ENCODE measurements at places on chromosomes 7 and 10.

DNA sequence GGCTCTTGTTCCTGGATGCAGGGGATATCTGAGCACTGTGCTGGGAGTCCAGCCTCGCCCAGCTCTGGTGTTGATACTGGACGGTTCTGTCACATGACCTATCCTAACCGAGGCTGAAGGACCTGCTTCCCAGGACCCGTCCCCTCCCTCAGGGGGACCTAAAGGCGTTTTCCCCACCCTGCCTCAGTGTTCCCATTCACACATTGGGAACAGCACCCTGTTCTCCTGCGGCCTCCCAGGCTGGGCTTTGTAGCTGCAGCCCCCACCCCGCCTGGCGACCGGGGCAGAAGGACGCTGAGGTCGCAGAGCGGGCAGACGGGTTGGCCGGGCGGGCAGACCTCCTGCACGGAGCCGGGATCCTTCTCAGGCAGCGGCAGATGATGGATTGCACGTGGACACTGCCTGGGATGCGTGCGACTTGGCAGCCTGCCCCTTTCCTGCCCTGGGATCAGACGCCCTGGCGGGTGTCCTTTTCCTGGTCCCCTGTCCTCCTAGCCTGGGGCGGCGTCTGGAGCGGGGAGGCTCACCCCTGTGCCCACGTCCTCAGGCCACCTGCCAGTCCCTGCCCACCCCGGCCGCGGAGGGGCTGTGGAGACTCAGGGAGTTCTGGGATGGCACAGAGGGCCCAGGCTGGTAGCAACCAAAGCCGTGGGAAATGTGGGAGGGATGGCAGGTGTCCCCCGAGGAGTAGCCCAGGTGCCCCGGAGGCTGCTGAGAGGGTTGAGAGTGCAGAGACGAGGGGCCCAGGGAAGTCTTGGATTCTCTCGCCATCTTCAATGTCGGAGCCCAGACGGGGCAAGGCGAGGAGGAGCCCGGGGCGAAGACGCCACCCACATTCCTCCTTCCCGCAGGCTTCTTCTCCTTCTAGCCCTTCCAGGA, 17.2 kb upstream of the PSMG3 start:
- no peak for DNase-seq

DNA sequence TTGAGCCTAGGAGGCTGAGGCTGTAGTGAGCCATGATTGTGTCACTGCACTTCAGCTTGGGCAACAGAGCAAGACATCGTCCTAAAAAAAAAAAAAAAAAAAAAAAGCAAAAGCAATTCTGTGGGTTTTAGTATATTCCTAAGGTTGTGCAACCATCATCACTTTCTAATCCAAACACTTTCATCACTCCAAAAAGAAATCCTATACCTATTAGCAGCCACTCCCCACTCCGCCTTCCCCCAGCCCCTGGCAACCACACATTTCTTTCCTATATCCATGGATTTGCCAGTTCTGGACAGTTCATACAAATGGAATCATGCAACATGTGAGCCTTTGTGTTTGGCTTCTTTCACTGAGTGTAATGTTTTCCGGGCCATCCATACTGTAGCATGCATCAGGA, 20.4 kb downstream of the ZAN start:
- DNase-seq = no peak

- DNase-seq = no peak
These were observed 57.9 kb downstream of the STK32C start for GRCh38 chr10:132249824-132250375.

GRCh38 chr7:54846273-54846672, 87.3 kb upstream of the SEC61G start:
- DNase-seq = no peak

DNA sequence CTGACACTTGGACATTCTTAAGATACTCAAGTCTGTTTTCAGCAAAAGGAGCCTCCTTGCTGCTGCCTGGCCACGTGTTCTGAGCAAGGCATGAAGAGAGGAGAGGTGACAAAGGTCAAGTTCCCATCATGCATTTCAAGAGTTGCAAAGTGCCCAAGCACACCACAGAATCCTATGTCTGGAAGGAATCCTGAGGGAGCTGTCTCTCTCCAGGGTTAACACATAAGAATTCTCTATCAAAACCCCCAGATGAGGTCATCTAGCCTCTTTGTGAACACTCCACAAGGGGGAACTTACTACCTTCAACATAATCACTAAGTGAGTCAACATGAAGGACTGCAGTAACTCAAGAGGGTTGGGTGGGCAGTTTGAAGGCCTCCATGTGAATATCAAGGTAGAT, 155.5 kb downstream of the RNF216 start:
- peak; percentile 86 for DNase-seq

GRCh38 chr7:155598810-155599210, 45.7 kb upstream of the RBM33 start:
- DNase-seq = peak; percentile 90

DNA sequence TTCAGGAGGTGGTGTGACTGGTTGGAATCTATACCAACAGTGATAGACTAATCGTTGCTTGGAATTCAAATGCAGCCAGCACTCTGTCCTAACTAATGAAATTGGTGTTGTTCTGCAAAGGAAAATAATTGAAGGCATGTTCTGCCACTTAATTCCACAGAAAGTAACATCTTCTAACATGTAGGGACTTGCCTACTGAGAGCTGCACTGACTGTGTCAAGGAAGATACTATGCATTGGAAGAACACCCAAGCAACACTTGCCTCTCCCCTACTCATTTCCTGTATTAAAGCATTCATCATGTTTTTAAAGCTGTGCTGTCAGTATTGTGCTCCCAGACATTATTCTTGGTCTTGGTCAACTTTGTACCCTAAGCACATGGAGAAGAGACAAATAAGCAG, 2.7 kb upstream of the CYP3A7 start:
- no peak for DNase-seq

DNA sequence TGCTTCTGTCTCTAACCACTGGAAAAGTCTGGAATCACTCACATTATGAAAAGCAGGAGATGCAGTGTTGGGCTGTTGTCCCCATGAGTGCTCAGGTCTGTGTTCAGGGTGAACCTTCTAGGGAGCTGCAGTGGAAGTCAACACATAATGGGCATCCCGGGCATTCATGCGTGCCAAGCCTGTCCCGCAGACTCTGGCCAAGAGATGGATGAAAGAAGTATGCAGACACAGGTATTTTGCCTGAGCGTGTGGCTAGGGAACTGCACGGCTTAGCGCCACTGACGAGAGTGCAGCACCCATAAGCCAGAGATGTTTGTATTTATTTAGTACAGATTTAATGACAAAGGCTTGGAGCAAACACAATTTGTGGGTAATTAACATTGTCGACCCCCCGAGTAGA, 84.7 kb downstream of the GPR26 start:
- no peak for DNase-seq

DNA sequence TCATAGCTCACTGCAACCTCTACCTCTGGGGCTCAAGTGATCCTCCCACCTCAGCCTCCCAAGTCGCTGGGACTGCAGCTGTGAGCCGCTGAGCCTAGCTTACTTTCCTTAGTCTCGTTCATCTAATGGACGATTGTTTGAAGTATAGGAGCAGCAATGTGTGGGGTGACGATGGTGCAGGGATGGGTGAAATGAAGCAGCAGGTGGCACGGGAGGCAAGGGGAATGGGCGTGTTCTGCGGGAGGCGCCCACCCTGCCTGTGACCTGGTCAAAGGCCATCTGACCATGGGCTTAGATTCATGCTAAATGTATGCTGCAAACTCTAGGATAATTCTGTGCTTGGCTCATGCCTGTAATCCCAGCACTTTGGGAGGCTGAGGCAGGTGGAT, 210.7 kb downstream of the MAD1L1 start:
- DNase-seq = no peak

GRCh38 chr7:147523056-147523455, 1067.5 kb upstream of the C7orf33 start:
- no peak for DNase-seq

- DNase-seq = no peak
These were observed 160.0 kb downstream of the PDE1C start for GRCh38 chr7:31910191-31910590.

- DNase-seq = no peak
These were observed 108.3 kb downstream of the GLI3 start for GRCh38 chr7:42128703-42129102.

- no peak for DNase-seq
These were observed 303.1 kb upstream of the FZD1 start for GRCh38 chr7:90961037-90961725.

- DNase-seq = no peak
These were observed 169.3 kb upstream of the LRRN3 start for GRCh38 chr7:110921595-110922151.

GRCh38 chr7:155386608-155387007, 71.3 kb upstream of the EN2 start:
- no peak for DNase-seq

GRCh38 chr10:77357611-77358310, 279.8 kb downstream of the KCNMA1 start:
- DNase-seq = peak; percentile 9
